Stimulated activated CD4-positive, alpha-beta T cell treated with anti-CD3 and anti-CD28 coated beads, TNF-alpha, amount 100 ng/mL, for 24 hours (primary cell): ENCODE measurements at places on chromosomes 5 and 9.

DNA sequence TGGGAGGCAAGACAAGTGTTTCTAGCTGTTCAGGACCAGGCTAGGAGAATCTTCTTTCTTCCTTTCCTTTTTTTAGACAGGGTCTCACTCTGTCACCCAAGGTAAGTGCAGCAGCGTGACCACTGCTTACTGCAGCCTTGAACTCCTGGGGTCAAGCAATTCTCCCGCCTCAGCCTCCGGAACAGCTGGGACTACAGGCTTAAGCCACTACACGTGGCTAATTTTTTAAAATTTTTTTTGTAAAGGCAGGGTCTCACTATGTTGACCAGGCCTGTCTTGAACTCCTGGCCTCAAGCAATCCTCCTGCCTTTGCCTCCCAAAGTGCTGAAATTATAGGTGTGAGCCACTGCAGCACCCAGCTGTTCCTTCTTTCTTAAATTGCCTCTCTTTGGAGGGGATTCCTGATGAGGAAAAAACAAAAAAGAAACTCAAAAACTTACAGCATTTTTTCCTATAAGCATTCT lies 53.1 kb downstream of the LHFPL2 start:
- DNase-seq, result no peak

- DNase-seq, result no peak
Observed at GRCh38 chr9:114641967-114642366, 15.6 kb downstream of the TEX53 start.

DNA sequence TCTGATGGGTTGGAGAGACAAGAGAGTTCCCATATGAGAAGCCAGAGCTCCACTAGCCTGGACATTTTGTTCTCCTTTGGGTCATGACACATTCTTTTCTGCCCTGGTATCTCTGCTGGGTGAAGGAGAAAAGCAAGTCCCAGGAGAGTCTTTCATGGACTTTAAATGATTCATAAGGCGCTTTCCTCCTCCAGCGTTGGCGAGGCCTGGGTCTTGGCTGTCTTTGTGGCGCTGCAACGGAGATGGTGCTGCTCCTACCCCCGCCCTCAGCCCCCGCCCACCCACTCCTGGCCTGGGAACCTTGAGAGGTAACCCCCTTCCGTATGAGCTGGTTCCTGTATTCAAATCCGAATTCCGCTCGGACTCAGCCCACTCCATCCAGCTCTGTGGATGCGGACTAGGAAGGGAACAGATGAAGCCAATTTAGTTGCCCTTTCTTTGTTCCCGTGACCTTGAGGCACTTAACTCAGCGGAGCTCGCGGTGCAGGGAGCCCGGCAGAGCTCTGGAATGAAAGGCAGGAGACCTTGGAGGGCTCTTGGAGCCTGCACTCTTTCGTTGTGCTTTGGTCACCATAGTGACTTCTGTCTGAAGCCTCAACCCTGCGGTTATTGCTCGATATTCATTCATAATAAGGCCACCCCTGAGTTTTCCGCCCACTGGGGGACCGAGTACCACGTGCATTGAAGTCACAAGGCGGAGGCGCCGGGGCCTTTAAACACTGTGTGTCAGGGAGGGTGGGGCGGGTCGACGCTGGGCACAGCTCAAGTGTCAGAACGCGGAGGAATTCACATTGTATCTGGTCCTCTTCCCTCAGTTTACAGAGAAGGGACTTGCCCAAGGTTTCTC lies 14.0 kb upstream of the PWWP2A start:
- no peak for DNase-seq

GRCh38 chr5:148384380-148384737 lies 601 bp downstream of the FBXO38 start:
- no peak for DNase-seq

GRCh38 chr5:23776684-23777083 lies 269.3 kb downstream of the PRDM9 start:
- no peak for DNase-seq

- no peak for DNase-seq
Observed at GRCh38 chr5:109844695-109845094, 155.0 kb downstream of the MAN2A1 start.

DNA sequence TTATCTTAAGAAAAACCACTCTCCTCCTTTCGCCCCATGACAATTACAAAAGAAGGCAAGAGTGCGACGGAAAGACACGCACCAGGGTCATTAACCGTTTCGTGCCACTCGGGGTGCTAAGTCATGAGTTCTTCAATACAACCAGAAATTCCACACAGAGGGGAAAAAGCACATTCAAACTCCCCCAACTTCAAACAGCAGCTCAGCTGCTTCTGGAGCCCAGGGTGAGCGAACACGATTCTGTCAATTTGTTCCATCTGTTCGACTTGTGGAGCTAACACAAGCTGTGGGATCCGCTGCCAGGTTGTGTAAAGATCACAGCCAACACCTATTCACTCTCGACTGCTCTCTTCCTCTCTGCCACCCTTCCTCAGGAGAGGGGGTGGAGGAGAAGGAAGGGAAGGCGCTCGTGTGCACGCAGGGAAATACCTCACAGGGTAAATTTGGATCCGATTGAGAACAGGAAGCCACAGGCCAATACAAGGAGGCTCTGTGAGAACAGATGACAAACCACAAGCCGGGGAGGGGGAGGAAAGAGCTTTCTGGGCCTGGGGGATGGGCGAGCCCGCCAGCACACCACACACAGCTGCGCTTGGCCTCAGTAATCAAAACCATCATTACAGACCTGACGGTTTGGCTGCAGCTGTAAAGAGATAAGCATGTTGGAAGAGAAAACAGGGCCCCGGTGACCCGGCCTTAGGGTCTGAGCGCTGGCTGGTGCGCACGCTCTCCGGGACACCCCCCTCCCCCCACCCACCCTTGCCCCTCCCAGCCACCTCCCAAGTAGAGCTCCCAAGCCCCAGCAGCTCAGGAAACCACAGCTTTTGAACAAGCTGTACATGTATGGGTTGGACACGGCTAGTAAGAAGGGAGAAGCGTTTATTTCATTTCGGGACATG lies 54.3 kb downstream of the PTCH1 start:
- peak; percentile 77 for DNase-seq

GRCh38 chr5:82149434-82149833 lies 128.7 kb downstream of the RPS23 start:
- DNase-seq, result no peak

DNA sequence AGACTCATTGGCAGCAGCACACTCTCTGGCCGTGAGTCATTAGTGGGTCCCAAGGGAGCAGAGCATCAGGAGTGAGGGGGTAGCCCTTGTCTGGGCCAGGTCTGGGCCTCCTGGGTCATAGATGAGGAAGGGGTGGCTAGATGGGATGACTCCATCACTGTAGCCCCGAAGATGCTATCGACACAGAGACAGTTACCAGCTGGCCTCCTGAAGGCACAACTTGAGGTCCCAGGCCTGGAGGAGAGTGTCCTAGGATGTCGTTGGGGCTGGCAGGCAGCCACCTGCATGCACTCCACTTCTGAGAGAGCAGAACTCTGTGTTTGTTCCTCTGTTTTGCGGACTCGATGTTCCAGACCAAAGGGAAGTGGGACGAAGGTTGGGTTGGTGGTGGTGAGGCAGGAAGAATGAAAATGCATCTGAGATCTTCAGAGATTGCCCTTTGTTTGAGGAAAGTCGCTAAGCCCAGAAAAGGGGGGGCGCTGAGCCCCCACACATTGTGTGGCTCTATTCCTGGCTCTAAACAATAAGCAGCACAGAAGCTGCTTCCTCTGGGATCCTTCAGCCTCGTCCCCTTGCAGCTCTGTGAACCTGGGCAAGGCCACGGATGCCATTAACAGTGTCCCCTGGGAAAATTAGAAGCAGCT lies 4.7 kb downstream of the BTNL9 start:
- no peak for DNase-seq

DNA sequence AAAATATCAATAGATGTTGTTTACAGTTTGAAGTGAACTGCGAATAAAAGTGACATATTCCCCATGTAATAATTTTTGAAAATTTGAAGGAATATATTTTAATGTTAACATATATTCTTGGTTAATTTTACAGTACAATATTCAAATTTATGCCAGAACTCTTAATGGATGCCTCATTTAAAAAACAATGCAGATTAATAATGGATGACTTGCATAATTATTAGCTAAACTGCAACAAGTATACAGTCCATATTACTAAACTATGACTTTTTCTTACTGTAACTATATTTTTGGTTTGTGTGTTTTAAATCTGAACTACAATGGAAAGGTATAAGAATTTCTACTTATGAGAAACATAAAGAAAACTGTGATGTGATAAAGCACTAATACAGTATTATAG lies 1390.1 kb downstream of the PTPRD start:
- DNase-seq, result no peak

GRCh38 chr9:136448655-136449054 lies 9.0 kb upstream of the INPP5E start:
- no peak for DNase-seq

DNA sequence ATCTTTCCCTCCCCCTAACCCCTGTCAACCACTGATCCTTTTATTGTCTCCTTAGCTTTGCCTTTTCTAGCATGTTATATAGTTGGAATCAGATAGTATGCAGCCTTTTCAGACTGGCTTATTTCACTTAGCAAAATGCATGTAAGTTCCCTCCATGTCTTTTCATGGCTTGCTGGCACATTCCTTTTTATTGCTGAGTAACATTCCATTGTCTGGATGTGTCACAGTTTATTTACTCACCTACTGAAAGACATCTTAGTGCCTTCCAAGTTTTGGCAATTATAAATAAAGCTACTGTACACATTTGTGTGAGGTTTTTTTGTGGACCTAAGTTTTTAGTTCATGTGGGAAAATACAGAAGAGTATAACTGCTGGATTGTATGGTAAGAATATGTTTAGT lies 230.1 kb downstream of the PBX3 start:
- DNase-seq, result no peak

GRCh38 chr9:84852617-84853301 lies 183.2 kb downstream of the NTRK2 start:
- DNase-seq, result no peak

DNA sequence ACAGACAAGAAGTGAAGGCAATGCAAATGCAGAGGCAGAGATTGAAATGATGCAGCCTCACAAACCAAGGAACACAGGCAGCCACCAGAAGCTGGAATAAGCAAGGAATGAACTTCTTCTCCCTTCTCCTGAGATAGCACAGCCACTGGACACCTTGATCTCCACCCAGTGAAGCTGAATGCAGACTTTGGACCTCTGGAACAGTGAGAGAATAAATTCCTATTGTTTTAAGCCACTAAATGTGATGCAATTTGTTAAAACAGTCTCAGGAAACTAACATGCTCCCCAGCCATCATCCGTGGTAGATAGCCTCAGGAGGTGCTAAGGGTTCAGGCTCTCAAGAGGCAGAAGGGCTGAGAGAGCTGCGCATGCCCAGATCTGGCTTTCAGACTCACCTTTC lies 512.2 kb upstream of the ZNF608 start:
- DNase-seq, result no peak

GRCh38 chr9:108205276-108205675 lies 650.5 kb downstream of the ACTL7B start:
- no peak for DNase-seq

DNA sequence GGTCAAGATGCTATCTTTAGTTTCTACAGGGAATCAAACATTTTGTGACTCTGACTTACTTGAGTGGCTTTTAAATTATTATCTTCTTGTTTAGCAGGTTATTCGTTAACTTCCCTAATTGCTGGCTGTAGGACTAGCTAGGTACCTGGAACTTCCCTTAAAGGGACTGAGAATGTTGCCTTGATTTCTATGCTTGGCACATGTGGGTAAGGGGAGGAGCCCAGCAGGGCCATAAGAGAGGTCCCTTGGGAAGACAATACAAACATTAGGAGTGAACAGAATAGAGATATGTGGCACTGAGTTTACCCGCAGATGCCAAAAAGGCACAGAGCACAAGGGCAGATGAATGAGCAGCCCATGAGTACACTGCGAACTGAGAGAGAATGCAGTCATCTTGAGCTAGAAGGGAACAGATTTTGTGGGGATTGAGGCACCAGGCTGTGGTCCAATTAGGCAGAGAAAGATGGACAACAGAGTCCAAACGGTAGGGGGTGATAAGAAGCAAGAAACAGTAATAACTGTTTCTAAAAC lies 9.8 kb downstream of the CKMT2 start:
- no peak for DNase-seq

DNA sequence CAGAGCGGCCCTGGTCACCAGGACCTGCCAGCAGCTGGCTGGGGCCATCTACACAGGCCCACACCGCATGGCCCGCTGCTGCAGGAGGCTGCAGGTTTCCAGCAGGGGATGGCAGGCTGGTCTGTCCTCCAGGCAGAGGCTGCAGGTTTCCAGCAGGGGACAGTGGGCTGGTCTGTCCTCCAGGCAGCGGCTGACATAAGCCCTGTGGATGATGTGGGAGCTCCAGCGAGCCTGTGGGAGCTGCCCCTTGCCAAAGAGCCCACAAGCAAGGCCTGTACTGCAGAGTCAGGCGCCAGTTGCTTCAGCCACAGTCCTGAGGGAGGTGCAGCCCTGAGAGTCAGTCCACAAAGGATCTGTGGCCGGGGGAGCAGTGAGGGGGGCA lies 18.5 kb downstream of the TPPP start:
- no peak for DNase-seq

- no peak for DNase-seq
Observed at GRCh38 chr5:174235221-174236011, 189.9 kb downstream of the NSG2 start.

DNA sequence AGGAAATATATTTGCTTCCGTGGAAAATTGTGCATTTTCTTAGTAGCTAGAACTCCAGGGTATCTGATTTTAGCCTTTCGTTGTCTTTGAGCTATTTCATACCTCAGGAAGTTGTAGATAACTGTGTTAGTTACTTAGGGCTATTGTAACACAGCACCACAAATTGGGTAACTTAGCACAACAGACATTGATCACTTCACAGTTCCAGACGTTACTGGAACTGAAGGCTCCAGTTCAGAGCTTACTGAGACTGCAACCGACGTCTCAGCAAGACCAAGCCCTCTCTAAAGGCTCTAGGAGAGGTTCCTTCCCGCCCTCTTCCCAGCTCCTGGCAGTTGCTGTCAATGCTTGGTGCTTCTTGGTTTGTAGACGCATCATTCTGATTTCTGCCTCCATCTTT lies 17.7 kb upstream of the ANKRD33B start:
- DNase-seq, result no peak

DNA sequence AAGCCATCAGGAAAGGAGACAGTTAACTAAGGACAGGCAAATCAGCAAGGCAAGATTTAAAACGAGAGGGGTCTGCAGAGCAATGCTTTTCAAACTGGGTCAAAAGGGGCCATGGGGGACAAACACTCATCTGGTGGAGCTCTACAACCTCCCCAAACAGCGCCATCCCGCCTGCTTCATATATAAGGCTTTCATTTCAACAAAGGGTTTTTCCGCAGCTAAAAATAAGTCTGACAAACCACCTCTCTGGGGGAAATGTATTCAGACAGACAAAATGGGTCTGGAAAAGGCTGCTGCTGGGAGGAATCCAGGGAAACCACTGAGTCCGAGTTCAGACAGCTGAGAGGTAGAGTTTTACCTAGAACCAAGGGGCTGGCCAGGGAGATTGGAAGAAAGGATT lies 8.3 kb upstream of the SEPTIN8 start:
- no peak for DNase-seq
